ENCODE measurements at places on chromosomes 7 and 10. TPM values are rescaled to one million over a fixed set of nuclear protein-coding genes. Genes with fewer than 3 reads are reported as not detected.
A peak's percentile ranks its signal among the peaks of the same experiment; 100 is the strongest.

The LRRD1 gene
- total RNA-seq, result not detected

The PRR15 gene
- 104 TPM for total RNA-seq

The PSD gene
- total RNA-seq, result 228 TPM

The MSS51 gene
- 2.8 TPM for total RNA-seq

DNA sequence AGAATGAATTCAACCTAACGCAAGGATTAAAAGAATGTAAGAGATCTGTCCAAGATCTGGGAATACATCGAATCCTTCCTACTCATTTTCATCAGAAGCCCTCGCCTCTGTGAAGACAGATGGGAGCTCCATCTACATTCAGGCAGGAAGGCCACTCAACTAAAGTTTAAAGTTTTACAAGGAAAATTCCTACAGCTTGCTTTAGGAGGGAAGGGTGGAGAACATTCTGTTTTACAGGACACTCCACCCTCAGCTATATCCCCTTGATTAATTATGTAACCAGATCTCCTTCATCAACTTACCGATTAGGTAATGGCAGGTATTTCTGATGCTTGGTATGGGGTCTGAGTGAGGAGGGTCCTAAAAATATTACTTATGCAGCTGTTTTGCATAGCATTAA is 5.6 kb upstream of the AHR start:
- no peak for DNase-seq

- DNase-seq, result no peak
Observed at GRCh38 chr7:90824386-90825307, 228.5 kb downstream of the CDK14 start.

DNA sequence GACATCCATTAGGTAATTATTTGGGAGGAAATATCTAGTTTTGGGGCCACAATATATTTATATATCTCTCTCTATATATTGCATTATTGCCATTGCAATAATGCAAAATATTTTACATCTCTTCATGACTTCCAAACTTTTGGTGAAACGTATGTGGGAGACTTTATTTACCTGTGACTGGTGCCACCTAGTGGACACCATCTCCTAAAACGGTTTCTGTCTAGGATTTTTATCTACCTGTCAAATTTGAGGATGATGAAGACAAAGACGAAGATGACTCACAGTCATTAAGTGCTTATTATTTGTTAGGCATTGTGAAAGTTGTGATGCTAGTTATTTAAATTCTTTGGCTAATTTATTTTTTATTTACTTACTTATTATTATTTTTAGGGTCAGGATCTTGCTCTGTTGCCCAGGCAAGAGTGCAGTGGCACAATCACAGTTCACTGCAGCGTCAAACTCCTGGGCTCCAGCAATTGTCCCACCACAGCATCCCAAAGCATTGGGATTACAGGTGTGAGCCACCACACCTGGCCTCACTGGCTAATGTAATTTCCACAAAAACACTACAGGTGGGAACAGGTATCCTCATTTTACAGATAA is 18.7 kb upstream of the CBLL1 start:
- DNase-seq, result peak; percentile 84

DNA sequence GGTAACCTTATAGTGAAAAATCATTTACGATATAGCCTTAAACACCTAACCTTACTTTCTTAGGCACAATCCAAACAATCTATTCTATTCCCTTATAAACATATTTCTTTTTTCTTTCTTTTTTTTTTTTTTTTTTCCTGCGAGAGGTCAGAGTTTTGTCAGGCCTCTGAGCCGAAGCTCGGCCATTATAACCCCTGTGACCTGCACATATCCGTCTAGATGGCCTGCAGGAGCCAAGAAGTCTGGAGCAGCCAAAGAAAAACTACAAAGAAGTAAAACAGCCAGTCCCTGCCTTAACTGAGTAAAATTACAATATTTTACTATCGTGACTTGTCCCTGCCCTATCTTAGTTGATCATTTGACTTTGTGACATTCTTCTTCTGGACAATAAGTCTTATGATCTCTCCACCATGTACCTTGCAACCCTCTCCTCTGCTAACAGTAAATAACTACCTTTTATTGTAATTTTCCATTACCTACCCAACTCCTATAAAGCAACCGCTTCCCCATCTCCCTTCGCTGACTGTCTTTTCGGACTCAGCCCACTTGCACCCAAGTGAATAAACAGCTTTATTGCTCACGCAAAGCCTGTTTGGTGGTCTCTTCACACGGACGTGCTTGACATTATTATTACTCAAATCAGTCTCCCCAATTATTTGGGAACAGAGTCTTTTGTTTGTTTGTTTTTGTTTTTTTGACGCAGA is 64.5 kb downstream of the AOAH start:
- no peak for DNase-seq

DNA sequence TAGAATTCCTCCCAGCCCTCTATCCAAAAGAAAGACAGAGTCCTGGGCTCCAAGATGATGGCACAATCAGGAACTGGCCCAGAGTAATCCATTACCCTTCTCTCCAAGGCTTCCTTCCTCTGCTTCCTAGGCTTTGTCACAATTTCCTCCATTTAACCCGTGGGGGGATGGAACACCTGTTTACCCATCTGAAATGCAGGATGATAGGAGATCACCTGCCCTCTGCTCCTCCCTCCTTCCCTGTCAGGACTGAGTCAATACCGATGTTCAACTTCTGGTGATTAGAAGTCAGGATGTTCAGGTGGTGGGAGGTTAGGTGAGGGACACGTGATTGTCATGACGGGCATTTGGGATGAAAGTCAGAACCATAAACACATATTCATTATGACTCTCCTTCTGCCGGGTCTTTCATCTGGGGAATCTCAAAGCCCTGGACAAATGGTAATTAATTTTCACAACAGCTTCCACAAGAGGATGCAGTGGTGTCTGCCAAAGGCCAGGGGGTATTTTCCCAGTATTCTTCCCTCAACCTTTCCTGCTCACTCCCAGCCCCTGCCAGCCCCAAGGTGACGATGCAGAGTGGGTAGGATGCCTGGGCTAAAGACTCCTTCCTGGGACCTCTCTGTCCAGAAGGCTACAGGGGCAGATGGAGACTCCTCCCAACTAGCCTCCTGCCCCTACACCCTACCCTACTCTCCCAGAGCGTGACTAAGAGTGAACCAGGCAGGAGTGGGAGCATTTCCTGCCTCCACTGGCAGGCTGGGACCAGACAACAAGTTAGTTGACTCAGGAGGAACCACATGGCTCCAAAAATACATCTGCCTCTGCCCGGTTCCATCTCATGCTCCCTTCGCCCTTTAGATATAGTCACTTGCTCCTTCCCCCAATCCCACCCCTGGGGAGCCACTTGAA is 27.9 kb downstream of the DUSP5 start:
- no peak for DNase-seq

- DNase-seq, result peak; percentile 49
Observed at GRCh38 chr10:86681047-86681446, 12.7 kb downstream of the LDB3 start.

DNA sequence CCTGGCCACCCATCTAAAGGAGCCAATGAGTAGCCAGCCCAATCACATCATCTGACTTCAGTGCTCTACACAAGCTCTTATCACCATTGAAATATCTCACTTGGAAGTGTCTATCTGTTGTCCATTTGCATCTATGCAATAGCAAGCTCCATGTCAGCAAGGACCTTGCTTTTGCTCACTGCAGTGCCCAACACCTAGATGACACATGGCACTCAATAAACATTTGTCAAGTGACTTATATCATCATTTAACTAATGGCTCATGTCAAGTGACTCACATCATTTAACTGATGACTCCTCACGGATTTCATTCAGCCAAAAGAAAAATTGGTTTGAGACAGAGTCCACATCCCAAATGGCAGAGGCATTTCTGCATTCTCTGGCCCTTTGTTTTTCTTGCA is 92.9 kb upstream of the ADAM12 start:
- no peak for DNase-seq

- no peak for DNase-seq
Observed at GRCh38 chr10:124547647-124548168, 86.1 kb downstream of the LHPP start.

- no peak for DNase-seq
Observed at GRCh38 chr7:157498657-157499056, 161.9 kb downstream of the DNAJB6 start.

DNA sequence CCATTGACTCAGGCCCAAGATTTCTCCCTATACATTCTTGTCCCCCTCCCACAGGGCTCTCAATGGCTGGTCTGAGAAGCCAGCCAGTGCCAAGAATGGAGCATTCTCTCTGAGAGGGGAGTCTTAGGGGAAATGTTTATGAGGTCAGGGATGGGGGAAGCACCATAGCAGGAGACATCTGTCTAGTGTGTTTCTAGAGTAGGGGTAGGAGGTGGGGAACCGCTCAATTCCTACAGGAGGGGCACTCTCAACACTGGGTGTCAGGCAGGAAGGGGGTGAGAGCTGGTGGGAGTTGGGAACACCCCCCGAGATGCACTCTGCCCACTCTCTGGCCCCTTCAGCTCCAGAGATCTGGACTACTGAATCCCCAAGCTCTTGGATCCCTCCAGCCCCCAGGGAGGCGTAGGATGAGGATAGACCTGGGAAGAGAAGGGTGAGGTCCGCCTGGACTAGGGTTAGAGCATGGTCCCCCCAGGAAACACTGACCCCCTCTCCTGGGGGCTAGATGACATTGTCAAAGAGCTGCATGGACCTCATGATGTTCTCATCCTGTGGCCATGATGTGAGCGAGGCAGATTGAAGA is 8.7 kb upstream of the OGA start:
- DNase-seq, result no peak

DNA sequence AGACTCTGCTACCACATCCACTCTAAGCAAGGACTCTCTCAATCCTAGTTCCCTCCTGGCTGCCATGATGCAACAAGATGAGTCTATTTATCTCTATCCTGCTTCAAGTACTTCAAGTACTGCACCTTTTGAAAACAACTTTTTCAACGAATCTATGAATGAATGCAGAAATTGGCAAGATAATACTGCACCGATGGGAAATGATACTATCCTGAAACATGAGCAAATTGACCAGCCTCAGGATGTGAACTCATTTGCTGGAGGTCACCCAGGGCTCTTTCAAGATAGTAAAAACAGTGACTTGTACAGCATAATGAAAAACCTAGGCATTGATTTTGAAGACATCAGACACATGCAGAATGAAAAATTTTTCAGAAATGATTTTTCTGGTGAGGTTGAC is 40.7 kb downstream of the AHR start:
- DNase-seq, result no peak

DNA sequence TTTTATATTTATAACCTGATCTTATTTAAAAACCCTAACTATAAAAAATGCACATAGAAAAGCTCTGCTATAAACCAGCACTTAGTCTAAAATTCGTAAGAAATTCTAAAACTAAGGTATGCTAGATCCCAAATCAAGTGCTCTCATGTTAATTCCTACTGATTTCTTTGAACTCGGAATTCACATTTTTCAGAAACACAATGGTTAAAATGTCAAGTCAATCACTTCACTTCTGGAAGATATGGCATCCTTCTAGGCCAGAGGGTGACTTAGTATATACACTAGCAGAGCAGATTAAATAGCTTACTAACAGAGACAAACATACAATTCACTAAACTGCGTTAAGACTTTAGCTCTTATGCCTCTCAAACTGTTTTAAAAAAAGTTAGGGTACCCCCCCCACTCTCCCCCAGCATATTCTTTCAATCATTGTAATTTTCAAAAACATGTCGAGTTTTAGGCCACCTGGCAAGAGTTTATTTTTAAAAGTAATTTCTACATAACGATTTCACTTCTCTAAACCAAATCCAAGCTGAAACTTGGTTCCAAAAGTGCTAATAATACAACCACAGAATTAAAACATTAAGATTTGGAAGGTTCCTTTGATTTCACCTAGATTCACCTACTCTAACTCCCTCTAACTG is 129.4 kb downstream of the NRBF2 start:
- no peak for DNase-seq

GRCh38 chr10:113953505-113954272 is 90.0 kb upstream of the ADRB1 start:
- DNase-seq, result no peak

- no peak for DNase-seq
Observed at GRCh38 chr7:148114804-148115203, 475.8 kb upstream of the C7orf33 start.

- DNase-seq, result peak; percentile 38
Observed at GRCh38 chr7:135672560-135673359, 10.4 kb downstream of the STMP1 start.

- no peak for DNase-seq
Observed at GRCh38 chr7:114972567-114972966, 50.7 kb downstream of the MDFIC start.

DNA sequence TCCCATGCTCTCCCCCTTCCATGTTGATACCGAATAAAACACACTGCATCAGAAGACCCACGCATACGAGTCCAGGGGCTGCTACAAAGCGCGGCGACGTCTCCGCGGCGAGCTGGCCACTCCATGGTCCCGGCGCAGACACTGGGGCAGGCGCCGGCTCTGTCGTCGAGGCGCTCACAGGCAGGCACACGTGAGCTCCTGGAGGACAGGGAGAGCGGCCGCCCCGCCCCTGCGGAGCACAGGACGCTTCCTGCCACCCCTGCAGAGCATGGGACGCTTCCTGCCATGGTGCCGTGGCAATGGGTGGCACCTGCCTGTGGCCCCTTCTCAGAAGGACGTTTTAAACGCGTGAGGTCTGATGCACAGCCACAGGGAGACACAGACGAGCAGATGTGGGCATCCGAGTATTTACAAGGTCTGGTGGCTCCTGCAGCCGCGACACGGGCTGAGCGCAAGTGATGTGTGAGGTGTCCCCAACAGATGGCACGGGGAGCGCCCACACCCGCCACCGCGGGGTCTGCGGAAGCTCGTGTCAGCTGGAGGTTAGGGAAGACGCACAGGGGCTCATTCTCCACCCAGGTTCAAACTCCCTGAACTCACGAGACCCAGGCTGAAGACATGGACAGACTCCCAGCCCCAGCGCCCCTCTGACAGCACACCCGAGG is 21.4 kb upstream of the GPR146 start:
- peak; percentile 39 for DNase-seq

GRCh38 chr10:125557311-125557710 is 125.7 kb downstream of the TEX36 start:
- DNase-seq, result no peak

GRCh38 chr7:108413782-108414492 is 42.3 kb downstream of the NRCAM start:
- no peak for DNase-seq

All from mucosa of descending colon (tissue), 3 donors.